ENCODE measurements at places on chromosomes 11 and 22.

DNA sequence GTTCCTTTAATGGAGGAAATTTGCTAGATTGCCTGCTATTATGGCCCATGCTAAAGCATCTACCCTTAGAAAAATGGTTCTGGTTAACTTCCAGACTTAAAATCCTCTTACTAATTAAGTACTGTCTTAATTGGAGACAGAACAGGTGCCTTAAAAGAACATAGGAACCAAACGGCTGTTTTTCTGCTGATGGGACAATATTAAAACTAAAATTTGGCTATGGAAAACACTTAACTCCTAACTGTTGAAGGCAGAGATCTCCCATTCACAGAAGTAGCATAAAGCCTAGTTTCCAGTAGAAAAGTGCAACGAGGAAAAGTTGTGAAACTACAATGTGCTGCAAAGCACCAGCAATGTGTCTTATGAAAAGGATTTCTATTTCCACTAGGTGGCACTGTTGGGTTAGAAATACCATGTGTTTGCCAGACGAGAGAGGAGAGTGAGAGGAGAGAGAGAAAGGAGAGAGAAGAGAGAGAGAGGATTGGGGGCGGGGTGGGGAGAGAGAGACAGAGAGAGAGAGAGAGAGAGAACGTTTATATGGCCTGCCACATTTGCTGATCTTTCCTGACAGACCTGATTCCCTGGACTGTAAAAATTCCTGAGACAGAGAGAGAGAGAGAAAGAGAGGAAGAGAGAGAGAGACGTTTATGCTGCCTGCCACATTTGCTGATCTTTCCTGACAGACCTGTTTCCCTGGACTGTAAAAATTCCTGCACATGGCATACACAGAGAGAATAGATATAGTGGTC is 51.5 kb downstream of the FAM181B start:
- DNase-seq = no peak

GRCh38 chr11:117097389-117098268 is 599 bp downstream of the SIK3 start:
- no peak for DNase-seq

DNA sequence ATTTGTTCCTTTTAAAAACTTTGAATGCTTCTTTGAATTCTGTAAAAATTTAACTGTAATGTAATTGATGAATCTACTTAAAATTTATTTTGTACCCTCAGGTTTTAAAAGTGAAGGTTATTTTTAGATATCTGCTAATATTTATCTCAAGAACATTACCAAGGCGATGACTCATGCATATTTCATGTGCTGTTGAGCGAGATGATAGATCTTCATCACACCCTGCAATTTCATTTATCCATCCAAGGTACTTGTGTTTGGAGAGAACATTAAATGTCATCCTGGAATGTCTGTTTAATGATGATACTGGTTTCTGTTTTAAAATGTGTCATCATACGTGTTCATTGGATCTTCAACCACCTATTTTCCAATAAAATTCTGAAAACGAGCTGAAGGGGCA is 6.7 kb upstream of the OOSP4A start:
- no peak for DNase-seq

GRCh38 chr11:130866831-130867230 is 49.4 kb downstream of the SNX19 start:
- DNase-seq = no peak

DNA sequence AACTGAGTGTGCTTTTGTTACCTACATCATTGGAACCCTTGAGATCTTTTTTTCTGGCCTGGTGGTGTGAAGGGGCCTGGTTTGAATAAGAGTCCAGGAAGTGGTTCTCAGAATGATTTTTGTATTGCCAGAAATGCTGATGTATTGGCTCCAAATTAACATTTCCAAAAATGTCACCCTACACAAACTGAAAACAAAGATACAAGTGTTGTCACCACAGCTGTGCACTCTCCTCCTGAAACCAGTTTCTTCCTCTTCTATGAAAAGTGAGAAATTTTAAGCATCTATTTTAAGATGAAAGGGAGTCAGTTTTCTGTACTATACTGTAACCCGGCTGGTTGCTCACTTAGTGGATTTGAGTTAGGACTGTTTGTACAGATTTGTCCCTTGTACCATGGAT is 218.8 kb downstream of the PGR start:
- no peak for DNase-seq

DNA sequence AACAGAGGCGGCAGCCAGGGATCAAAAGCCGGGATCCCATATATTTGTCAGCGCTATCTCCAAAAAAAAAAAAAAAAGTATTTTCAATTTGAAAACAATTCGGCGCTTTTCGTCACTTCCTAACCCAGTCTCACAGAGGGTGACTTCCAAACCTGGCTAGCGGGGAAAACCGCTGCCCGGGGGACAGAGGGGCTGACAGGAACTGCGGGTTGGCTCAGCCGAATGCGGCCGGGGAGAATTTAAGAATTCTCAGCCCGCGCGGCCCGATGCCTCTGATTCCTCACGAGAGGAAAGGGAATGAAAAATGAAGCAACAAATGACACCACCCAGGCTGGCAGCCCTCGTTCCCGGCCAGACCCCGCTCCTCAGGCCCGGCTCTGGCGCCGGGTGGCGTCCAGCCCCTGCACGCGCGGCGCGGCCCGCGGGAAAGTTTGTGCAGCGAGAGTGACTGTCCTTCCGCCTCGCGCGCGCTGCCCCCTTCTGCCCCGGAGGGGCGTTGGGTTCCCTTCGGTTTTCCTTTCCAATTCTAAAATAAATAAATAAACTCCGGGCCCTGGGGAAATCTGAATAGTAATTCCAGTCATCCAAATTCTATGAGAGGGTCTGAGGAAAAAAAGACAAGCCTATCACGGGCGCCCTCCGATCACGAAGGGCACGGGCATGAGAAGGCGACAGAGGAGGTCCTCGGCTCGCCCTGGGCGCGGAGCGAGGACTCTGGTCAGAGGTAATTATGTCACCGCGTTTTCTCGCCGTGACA is 4.8 kb upstream of the PAX6 start:
- no peak for DNase-seq

- DNase-seq = no peak
Measured at GRCh38 chr11:106061249-106061784, 15.8 kb downstream of the KBTBD3 start.

GRCh38 chr11:73598719-73599379 is 937 bp upstream of the FAM168A start:
- DNase-seq = no peak
